AG10803 (cell line): ENCODE measurements at places on chromosomes 13 and 19.

DNA sequence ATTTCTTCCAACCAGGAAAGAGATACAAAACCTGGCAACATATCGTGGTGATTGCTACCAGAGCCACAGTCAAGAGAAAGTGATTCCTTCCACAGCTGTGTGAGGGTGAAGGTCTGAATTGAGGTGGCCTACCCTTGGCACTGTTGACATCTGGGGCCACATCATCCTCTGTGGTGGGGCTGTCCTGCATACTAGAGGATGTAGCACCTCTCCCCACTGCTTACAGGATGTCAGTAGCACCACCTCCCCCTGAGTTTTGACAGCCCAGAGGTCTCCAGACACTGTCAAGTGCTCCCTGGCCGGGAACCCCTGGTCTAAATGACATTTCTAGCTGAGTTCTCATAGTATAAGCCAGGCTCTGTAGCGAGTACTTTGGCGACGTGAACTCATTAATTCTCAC, 15.5 kb downstream of the PTGER1 start:
- DNase-seq, result no peak

GRCh38 chr19:38049105-38049649, 142.2 kb downstream of the SIPA1L3 start:
- peak; percentile 57 for DNase-seq

DNA sequence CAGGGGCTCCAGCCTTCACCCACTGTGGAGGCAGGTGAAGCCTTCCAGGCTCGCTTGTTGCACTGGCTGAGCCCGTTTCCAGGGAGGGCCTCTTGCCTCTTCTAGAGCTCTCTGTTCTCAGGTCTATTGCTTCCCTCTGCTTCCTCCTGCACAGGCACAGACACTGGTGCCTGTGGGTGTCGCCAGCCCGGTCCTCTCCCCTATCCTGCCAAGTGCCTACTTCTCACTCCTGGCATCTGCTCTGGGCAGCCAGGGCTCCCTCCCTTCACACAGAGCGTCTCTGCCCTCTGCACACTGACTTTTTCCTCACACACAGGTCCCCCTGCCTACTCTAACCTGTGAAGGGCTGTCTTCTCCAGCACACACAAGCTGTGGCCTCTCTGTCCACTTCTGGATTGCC, 60.3 kb downstream of the SLC7A9 start:
- DNase-seq, result no peak

DNA sequence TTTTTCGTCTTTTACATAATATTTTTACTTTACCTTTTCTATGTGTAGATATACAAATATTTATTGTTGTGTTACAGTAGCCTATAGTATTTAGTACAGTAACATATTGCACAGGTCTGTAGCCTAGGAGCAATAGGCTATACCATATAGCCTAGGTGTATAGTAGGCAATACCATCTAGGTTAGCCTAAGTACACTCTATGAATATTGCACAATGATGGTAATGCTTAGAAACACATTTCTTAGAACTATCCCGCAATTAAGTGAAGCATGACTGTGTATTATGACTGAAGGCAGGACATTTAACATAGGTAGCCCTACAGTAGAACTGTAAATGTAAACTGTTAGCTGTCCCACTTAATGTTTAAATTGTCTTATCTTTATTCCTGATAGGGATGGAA, 964.3 kb downstream of the SLITRK1 start:
- no peak for DNase-seq

GRCh38 chr13:98246538-98247172, 69.6 kb upstream of the RNF113B start:
- no peak for DNase-seq

DNA sequence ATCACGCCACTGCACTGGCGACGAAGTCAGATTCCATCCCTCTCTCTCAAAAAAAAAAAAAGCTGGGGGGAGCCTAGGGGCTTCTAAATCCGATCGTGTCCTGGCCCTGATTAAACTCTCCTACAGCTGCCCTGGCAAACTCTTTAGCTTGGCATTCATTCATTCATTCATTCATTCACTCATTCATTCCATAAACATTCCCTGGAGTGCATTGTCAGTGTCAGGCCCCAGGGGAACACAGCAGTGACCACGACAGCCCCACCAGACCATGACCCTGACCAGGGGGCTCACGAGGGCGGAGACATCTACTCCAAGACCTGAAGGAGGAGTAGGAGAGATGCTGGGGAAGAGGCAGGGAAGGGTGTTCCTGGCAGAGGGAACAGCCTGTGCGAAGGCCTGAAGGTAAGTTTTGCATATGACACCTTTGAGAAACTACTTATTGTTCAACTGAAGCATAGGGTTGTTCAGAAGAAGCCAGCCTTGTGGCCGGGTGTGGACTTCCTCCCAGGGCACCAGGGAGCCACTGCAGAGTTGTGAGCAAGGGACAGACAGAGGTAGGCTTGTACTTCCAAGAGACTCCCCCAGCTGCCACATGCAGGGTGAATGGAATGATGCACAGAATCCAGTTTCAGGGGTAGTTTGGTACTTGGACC, 24.5 kb downstream of the CEACAM16 start:
- DNase-seq, result no peak

- DNase-seq, result no peak
These were observed 924 bp downstream of the RGCC start for GRCh38 chr13:41458187-41458760.

- DNase-seq, result peak; percentile 33
These were observed 813 bp downstream of the ZNF296 start for GRCh38 chr19:45075301-45076028.

DNA sequence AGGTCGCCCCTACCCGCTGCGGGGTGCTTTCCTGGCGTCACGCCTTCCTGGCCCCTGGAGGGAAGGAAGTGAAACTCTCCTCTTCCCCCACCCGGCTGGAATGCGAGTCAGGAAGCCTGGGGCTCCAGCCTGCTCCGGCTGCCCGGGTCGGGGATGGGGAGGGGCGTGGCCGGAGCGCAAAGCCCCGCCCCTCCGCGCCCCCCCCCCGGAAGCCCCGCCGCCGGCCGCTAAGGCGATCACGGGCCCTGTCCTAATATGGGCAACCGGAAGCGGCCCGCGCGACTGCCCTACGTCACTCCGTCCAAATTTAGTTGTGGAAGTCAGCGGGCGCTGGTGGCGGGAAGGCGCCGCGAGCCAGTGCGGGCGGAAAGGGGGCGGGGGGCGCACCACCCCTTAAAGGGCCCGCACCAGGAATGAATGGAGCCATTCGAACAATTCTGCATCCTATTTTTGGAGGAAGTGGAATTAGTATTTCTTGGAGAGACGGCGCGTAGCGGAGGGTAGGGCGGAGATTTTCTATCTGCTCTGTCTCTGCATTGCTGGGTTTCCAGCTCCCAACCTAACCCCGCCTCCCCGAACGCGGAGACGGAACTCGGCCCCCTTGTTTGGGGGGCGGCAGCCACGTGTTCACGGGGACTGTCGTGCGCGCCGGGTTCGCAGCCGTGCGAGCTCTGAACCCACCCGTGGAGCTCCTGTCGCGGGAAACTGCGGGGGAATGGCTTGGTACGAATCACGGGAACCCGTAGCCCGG, 1.6 kb downstream of the IER2 start:
- DNase-seq, result peak; percentile 97

DNA sequence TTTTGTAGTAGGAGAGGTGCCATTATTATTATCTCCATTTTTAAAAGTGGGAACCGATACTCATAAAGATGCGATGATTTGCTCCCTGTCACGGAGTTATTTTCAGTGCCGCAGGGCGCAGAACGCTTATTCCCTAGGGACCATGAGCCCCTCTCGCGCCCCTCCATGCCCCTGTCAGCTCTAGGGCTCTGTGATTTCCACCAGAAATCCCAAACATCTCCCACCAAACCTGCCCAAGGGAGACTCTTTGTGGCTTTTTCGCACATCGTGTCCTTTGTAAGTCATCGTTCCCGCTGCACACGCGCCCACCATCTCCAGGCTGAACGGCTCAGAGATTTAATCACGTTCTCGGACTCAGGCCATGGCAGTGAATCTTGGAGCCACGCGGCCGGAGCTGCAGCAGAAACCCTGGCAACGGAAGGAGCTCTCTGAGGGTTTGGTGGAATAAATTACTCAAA, 105.1 kb downstream of the DNAJC15 start:
- no peak for DNase-seq

DNA sequence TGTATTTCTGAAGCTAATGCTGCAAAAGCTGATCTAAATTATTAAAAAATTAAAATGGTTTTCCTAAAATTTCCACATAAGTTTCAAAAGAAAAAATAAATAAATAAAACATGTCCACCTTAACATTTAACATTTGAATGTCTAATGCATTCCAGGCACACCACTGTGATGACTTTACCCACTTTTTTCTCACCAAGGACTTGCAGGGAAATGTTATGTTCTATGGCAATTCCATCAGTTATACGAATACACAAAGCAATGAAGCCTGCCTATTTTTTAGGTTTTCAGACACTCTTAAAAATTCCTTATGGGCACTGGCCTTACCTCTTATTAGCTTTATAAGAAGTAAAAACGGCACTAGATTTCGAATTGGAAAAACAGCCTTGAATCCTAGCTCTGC, 10.2 kb downstream of the TSC22D1 start:
- peak; percentile 33 for DNase-seq

DNA sequence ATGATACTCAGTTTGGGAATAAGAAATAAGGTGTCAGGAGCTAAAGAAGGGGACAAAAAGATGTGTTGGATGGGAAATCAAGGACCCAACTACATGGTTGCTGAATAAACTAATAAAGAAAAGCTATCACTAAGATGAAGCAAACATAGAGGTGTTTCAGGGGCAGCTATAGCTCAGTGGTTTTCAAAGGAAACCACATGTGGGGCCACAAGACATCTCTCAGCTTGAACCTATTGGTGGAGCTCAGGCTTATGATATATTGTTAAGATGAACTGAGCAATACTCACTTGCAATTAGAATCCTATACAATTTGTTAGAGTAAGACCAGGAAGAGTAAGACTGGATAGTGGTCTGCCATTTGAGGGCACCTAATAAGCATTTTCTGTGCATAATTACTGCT, 45.1 kb upstream of the SPRY2 start:
- DNase-seq, result no peak

DNA sequence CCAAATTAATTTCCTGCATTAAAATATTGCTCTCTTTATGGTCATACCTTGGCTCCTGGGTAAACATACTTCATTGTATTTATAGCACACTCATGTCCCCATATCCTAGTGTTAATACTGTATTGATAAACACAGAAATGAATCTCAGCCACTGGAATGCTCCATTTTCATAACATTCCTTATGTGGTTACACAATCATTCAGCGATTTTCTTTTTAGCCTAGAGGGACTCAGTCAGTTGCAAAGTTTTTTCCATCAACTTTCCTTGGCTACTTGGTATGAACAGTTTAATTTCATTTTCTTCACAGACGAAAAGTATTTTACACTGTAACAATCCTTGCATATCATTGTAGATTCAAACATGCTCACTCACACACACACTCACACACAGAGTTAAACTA, 471.5 kb downstream of the FGF14 start:
- DNase-seq, result peak; percentile 6

DNA sequence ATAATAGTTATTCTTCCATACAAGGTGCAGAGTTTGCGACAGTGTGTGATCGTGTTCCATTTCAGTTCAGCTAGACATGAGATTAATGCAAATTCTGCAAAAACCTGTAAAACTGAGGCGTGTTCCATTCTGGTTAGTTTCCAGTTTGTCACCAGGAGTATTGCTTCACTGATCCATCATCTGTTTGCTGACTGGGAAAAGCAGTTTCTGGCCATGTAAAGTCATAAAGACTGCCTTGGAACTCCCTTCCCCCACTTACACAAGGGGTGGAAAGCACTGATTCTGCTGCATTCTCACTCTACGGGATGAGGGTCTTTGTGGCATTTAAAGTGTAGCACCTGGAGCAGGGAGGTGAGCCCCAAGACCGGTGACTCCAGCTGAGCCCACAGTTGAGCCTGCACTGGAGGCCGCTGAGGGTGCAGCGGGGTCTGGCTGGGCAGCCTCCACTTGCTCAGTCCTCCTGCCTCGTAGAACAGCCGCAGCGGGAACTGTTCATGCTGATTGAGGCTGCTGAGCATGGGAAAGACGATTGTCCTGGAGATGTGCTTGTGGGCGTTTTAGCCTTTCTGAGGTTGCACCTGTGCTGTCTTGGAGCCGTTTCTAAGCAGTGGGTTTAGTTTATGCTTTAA, 2.0 kb downstream of the ZNF57 start:
- no peak for DNase-seq

DNA sequence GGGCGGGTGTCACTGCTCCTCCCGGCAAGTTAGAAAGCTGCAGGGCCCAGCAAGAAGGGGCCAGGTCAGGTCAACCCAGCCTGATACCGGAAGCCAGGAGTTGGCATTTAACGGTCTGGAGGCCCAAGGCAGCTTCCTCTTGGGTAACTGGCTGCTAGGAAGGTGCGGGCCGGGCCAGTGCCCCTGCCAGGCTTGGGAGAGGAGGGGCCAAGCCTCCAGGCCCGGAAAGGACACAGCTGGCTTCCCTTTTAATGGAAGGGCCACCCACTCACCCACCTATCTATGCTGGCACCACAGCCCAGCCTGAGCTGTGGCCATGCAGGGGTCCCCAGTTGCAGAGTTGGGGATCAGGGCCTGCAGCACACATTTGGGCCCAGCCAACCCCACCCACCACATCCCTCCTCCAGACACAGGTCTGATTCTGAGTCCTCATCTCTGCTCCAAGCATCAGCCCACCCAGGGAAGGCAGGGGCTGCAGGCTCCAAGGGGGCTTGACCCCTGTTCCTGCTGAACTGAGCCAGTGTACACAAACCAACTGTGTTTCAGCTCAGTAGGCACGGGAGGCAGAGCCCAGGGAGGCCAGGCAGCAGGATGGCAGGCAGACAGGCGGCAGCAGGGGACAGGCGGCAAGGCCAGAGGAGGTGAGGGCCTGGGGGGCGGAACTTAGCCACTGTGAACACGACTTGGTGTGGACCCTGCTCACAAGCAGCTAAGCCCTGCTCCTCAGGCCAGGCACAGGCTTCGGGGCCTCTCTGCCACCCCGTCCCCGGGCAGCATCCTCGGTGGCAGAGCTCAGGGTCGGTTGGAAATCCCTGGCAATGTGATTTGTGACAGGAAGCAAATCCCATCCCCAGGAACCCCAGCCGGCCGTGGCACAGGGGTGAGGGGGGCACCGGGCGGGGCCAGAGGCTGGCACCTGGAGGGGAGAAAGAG, 40.8 kb downstream of the ZSWIM4 start:
- peak; percentile 47 for DNase-seq

DNA sequence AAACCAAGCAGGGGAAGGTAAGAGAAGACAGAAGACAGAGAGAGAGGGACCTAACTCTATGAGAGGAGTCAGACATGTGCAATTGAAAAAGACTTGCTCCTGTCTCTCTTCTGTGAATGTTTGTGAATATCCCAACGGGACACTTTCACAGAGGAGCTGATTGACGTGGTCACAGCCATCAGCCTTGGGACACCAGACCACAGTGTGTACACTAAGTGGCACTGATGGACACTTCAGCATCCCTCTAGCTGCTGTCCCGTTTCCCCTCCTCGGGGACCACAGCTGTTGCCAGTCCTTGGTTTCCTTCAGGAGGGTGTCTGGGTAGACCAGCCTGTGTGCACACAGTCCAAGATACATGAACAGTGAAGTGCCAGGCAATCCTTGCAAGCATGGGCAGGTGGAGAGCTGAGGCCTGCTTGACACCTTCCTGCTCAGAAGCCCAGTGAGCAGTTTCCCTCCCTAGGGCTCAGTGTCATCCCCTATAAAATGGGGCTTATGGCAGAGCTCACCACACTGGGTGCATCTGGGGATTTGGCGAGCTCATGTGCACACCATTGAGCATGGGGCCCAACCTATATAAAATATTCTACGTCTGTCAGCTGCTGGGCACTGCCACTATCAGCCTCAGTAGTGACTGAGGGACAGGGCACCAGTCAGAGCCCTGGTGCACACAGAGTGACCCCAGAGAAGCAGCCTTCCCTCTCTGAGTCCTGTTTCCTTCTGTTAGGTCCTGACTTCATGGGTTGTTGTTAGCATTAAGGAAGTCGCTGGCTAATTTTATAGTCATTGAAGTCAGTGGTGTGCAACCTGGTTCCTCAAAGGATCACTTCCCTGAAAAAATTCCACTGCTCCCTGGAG, 4.3 kb upstream of the USF2 start:
- DNase-seq, result no peak
